ENCODE measurements at places on chromosomes 7 and 10. TPM values are rescaled to one million over a fixed set of nuclear protein-coding genes. Genes with fewer than 3 reads are reported as not detected.
A peak's percentile ranks its signal among the peaks of the same experiment; 100 is the strongest.

The CYP3A7 gene
- 0.95 TPM for total RNA-seq

The CACNB2 gene
- 16.2 TPM for total RNA-seq

The EMX2 gene
- total RNA-seq: not detected

DNA sequence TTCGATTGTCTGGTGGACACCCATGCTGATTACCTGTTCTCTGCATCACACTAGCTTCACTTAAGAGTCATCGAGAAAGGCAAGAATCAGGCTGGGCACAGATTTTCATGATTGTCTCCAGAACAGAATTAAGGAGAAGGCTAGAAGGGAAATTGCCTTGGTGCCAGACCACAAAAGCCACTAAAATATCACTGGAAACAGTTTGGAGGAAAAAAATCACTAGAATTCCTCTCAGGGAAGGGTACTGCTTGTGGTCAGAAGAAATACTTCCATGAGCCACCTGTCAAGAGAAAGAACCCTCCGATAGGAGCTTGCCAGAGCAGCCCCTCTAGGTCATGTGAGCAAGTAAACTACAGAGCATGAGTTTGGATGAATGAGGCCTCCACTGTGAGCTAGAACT, 269.3 kb upstream of the TEX47 start:
- no peak for DNase-seq
- H3K36me3 ChIP-seq: no peaks in the 10 kb centered on the region
- H3K27ac ChIP-seq: no peak overlapping the region
- H3K27me3 ChIP-seq: no peaks in the 10 kb centered on the region
- no peak overlapping the region for H3K4me3 ChIP-seq
- no peaks in the 10 kb centered on the region for H3K4me1 ChIP-seq

DNA sequence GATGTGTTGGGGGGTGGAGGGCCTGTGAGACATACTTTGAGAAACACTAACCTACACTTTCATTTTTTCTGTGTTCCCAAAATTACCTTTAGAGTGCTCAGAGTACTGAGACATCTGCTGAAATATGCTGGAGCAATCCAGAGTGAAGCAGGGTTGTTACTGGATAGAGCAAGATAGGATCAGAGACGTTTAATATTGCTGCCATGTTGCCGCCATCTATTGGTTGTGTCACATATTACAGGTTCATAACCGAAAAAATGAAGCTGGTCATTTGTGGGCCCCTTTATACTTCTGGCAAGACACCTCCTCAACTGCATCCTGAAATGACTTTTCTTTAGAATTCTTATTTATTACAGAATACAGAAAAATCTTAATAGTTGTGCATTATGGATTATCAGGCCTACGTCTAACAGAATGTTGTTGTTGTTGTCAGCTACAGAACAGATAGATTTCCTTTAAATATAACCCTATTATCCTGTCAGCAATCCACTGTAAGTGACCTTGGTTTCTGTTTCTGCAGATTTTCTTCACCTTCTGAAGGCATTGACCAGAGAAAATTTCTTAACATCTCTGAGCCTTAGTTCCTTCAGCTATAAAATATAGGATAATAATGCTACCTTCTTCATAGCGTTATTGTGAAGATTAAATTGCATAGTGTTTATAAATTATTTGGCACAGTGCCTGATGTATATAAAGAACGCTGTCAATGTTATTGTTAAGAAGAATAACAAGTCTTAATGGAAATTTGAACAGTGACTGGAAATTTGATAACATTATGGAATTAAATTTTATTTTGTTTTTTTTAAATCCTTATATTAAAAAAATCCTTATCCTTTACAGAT, 16.2 kb upstream of the DLD start:
- H3K27ac ChIP-seq: no peak overlapping the region
- no peaks in the 10 kb centered on the region for H3K27me3 ChIP-seq
- DNase-seq: peak; percentile 53
- no peaks in the 10 kb centered on the region for H3K36me3 ChIP-seq
- H3K4me1 ChIP-seq: no peaks in the 10 kb centered on the region

DNA sequence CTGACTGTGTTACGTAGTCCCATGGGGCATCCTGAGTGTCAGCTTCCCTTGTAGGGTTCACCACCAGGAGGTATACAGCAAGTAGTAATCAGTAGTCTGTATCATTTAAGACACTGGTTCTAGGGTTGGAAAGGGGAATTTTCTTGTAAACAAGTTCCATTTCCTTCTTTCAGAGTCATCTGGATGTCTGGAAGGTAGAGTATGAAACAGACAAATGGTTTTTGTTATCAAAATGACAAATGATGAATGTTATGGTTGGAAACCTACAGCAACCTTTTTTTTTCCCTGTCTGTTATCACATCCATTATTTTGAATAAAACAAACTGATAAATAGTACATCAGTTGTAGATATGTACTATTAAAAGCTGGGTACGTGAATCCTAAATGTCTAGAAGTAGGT, 19.1 kb downstream of the SEMA3A start:
- no peaks in the 10 kb centered on the region for H3K27me3 ChIP-seq
- no peak for DNase-seq
- H3K27ac ChIP-seq: no peak overlapping the region
- no peak overlapping the region for H3K4me3 ChIP-seq

DNA sequence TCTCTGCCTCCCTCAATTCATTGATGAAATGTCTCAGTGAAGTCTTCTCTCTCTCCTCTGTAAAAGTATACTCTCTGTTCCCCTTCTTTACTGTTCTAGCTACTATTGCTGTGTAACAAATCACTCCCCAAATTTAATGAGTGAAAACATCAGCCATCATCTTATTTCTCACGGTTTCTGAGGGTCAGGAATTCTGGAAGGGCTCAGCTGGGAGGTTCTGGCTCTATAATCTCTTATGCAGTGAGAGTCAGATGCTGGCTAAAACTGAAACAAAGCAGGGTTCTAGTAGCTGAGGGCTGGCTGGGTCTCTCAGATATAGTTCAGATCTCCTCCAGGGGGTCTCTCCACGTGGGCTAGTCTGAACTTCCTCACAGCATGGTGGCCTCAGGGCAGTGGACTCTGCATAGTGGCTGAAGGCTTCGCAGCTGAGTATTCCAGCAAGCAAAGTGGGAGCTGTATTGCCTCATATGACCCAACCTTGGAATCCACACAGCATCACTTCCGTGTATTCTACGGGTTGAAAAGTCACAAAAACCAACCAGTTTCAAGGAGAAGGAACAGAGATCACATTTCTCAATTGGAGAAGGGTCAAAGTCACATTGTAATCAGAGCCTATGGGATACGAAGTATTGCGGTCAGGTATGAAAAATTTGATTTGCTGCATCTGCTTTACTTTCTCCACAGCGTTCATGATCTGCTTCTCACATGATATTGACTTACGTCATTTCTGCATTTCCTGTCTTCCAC, 74.8 kb upstream of the ATRNL1 start:
- no peaks in the 10 kb centered on the region for H3K27me3 ChIP-seq
- H3K27ac ChIP-seq: no peak overlapping the region
- no peaks in the 10 kb centered on the region for H3K4me1 ChIP-seq
- H3K4me3 ChIP-seq: no peak overlapping the region

DNA sequence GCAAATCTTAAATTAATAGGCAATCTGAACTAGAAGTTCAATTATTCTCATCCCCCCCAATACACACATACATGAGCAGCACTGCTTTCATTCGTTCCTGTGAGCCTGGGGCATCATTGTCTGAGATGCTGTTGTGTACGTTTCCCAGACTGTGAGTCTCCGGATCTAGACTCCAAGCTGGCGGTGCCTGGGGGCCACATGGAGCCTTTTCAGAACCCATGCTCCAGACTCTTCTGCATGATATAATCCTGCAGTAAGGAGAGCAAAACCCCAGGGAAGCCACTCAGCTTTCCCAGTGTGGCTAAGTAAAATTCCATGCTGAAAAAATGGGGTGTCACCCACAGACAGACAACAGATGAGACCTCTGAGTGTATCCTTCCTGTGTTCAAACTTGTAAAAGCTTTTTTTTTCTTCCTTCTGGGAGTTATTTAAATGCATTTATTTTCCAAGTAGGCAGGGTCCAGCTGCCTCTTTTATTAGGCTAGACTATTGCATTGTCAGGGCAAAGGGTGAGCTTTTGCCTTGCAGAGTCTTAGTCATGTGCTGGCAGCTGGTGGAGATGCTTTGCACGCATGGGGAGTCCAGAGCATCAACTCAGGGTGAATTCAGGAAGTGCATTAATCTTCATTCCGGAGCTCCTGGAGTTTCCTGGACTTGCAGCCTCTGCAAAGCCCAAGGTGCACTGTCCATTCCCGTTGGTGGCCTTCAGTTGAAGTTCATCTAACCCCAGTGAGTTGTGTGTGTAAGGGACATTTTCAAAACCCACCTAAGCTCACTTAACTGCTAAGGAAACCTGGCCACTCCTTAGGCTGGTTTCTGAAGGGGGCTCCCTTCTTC, 185.7 kb upstream of the ADO start:
- H3K27me3 ChIP-seq: no peaks in the 10 kb centered on the region
- no peaks in the 10 kb centered on the region for H3K36me3 ChIP-seq
- no peak overlapping the region for H3K4me3 ChIP-seq
- no peaks in the 10 kb centered on the region for H3K4me1 ChIP-seq

DNA sequence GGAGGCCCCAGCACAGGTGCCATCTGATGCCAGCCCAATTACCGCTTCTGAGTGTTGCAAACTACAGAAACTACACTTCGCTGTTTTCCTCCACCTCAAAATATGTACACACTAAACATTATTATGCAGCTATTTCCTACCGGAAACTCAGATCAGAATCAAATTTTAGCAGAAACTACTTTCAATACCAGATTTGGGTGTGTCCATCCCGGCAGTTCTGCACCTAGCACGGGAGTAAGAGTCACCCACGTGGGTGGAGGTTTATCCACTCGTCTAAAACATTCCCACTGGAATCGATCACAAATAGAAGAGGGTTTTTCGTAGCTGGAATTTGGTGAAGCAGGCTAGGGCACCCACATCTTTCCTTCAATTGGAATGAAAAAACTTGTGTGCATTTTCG, 214.4 kb upstream of the PRKCQ start:
- no peak overlapping the region for H3K4me3 ChIP-seq
- H3K36me3 ChIP-seq: no peaks in the 10 kb centered on the region
- no peaks in the 10 kb centered on the region for H3K4me1 ChIP-seq
- no peak for DNase-seq

All from transverse colon (tissue), 4 donors.